ENCODE measurements at places on chromosomes 3 and 15. TPM values are rescaled to one million over a fixed set of nuclear protein-coding genes. Genes with fewer than 3 reads are reported as not detected.
A peak's percentile ranks its signal among the peaks of the same experiment; 100 is the strongest.

The MOBP gene
- total RNA-seq = not detected

GRCh38 chr3:57169872-57170623 lies 4.9 kb upstream of the IL17RD start:
- no peak overlapping the region for H3K27ac ChIP-seq
- H3K36me3 ChIP-seq = no peaks in the 10 kb centered on the region
- DNase-seq = peak; percentile 77
- H3K27me3 ChIP-seq = no peaks in the 10 kb centered on the region
- H3K4me3 ChIP-seq = peak overlapping the region; percentile 35
- H3K4me1 ChIP-seq = peaks cover 14% of the 10 kb centered on the region

The SPPL2A gene
- 432 TPM for total RNA-seq

The HES1 gene
- 32.1 TPM for total RNA-seq

DNA sequence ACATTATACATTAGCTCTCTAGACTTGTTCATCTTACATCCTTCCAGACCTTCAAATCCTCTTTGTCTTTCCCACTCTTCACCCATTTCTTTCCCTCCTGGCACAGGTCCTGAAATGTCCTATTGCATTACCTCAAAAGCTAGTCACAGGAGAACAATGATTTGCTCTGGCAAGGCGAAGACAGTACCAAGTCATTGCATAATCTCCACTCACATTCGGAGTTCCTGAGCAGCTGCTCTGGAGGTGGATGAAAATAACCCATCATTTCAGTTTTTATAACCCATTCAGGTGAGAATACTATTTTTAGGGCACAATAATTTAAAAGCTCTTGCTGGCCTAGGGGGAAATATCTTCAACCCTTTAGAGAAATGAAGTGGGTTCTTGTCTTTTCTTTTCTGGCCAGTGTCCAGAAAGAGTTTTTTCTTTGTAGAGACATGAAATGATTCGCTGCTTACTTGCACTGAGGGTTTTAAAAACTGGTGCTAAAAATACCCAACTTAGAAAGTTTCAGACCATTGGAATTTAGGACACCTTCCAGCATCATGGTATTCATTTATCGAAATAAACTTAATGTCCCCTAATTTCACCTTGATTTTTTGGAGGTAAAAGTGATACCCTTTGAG lies 23.4 kb upstream of the DYNC1LI1 start:
- peak overlapping the region; percentile 56 for H3K27ac ChIP-seq
- H3K4me3 ChIP-seq = no peak overlapping the region
- H3K4me1 ChIP-seq = no peaks in the 10 kb centered on the region
- no peaks in the 10 kb centered on the region for H3K27me3 ChIP-seq
- no peaks in the 10 kb centered on the region for H3K36me3 ChIP-seq

DNA sequence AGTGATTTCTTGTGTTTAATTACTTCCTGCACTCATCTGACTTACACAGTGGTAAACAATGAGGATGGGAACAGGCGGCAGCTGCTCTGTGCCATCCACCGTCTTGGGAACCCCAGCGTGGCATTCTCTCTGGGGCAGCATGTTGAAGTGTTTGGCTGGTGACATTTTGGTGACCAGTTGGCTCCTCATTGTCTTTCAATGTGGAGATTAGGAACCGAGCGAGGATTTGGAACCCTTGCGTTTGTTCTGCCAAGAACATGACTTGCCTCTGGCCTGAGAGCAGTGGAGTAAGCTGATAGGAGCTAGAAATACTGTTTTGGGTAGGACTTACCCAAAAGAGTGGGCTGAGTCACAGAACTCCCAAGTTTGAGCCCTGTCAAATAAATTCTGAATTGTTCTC lies 88.8 kb downstream of the IGF1R start:
- peaks cover 54% of the 10 kb centered on the region for H3K4me1 ChIP-seq
- no peaks in the 10 kb centered on the region for H3K36me3 ChIP-seq
- no peaks in the 10 kb centered on the region for H3K27me3 ChIP-seq
- H3K4me3 ChIP-seq = no peak overlapping the region

DNA sequence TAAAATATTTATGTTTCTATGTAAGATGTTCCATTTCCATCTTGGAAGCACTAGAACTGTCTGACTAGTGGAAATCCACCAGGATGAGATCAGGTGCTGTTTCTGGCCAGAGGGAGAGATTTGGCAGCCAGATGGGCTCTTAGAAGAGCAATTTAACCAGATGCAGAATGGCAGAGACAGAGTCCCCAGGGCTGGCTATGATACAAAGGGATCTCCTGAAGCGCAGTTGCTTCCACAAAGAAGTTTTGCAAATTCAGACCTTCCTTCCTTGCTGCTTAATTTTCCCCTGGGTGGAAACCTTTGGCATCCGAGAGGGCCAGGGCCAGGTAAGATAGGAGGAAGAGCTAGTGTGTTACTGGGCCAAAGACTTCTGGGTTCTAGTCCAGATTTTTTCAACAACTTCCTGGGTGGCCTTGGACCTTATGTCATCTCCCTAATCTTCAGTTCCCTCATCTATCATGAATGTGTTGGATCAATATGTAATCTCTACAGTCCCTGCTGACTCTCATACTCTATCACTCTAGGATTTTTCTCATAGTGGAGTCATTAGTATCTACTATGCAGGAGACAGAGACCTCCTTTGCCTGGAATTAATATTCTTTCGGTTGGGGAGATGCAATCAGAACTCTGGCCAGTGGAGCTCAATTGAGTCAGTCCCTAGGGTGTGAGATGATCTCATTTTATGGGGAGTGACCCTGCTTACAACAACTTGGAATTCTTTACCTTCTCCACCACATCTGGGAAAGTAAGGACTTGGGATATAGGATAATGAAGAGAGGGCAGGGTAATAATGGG lies 41.1 kb upstream of the NDUFB4 start:
- no peak overlapping the region for H3K4me3 ChIP-seq
- peak overlapping the region; percentile 92 for H3K27ac ChIP-seq
- H3K27me3 ChIP-seq = no peaks in the 10 kb centered on the region
- no peaks in the 10 kb centered on the region for H3K4me1 ChIP-seq

DNA sequence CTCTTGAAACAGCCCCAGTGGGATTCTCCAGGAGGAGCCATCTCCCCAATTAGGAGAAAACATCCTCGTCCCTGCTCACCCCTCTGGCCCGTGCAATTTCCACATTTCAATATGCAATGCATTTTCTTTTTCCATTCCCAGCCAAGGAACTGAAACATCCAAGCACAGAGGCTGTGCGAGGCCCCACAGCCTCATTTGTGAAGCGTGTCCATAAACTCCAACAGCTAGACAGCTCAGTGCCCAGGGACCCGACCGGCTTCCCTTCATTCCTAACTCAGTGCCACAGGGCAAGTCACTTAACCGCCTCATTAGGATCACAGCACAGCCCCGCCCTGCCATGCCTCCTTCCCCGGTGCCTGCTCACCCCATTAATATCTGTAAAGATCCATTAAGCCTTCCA lies 204.2 kb upstream of the IGF1R start:
- no peak for DNase-seq
- H3K4me1 ChIP-seq = no peaks in the 10 kb centered on the region
- H3K27me3 ChIP-seq = no peaks in the 10 kb centered on the region
- H3K27ac ChIP-seq = no peak overlapping the region
- no peaks in the 10 kb centered on the region for H3K36me3 ChIP-seq

DNA sequence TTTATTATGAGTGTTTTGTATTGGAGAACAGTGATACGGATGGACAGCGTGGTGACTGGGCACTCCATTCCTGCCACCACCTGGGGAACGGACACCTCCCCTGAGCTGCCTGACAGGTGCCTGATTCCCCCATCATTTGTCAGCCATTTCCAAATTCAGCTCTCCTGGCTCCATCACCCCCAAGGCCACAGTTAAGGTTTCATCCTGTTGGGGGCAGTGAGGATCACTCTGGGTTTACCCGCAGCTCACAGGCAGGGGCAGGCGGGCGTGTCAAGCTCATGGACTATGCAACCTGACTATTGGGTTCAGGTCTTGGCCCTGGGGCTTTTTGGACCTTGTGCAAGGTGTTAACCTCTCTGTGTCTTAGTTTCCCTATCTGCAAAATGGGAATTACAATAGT lies 76.3 kb downstream of the RAB11A start:
- no peak overlapping the region for H3K27ac ChIP-seq
- no peak overlapping the region for H3K4me3 ChIP-seq
- no peaks in the 10 kb centered on the region for H3K4me1 ChIP-seq
- DNase-seq = no peak
